T-helper 1 cell treated with Interleukin-12 subunit alpha and Interleukin-12 subunit beta and Interleukin-4 antibody, amounts not matched to agents 30 ng/mL and 1 ng/mL, for 36 hours (primary cell): ENCODE measurements at places on chromosomes 7 and 10. TPM values are rescaled to one million over a fixed set of nuclear protein-coding genes. Genes with fewer than 3 reads are reported as not detected.

Gene SPDYE8
- total RNA-seq, result not detected in 2 replicates

Gene NAT16
- total RNA-seq, result not detected in 2 replicates

Gene C10orf105
- total RNA-seq, result 0.29 and 0.42 TPM in 2 replicates

Gene COBL
- not detected in 2 replicates for total RNA-seq

Gene RARRES2
- not detected in 2 replicates for total RNA-seq

Gene LRRC17
- 0.20 TPM in 1 of 2 replicates, not detected in the other for total RNA-seq

Gene MMP21
- 0.24 and 0.27 TPM in 2 replicates for total RNA-seq

Gene CRTAC1
- not detected in 2 replicates for total RNA-seq

Gene RBM20
- 0.02 and 0.27 TPM in 2 replicates for total RNA-seq

Gene PNLIPRP3
- total RNA-seq, result not detected in 2 replicates

Gene RTKN2
- total RNA-seq, result 7.2 and 7.8 TPM in 2 replicates

Gene ECHDC3
- 0.17 and 0.49 TPM in 2 replicates for total RNA-seq

Gene PNPLA8
- 18.9 and 19.9 TPM in 2 replicates for total RNA-seq

Gene FAM25G
- total RNA-seq, result not detected in 2 replicates

Gene SKIDA1
- total RNA-seq, result 0.05 TPM in 1 of 2 replicates, not detected in the other

Gene MYH16
- not detected in 2 replicates for total RNA-seq

Gene HOGA1
- total RNA-seq, result not detected in 2 replicates

Gene CALHM1
- total RNA-seq, result 0.17 and 0.25 TPM in 2 replicates

Gene TAS2R39
- not detected in 2 replicates for total RNA-seq

Gene FAM241B
- total RNA-seq, result 9.9 and 10.0 TPM in 2 replicates

Gene GJD4
- total RNA-seq, result not detected in 2 replicates

Gene VGF
- total RNA-seq, result 0.20 and 0.37 TPM in 2 replicates

Gene TRIM50
- not detected in 2 replicates for total RNA-seq

Gene METTL27
- total RNA-seq, result 1.7 and 2.1 TPM in 2 replicates

Gene TMEM225B
- 1.4 and 1.6 TPM in 2 replicates for total RNA-seq

Gene TRPV6
- total RNA-seq, result not detected in 2 replicates

Gene ZNF3
- total RNA-seq, result 28.0 and 28.3 TPM in 2 replicates

Gene OPN4
- total RNA-seq, result not detected in 2 replicates

Gene VWC2
- not detected in 2 replicates for total RNA-seq

Gene RBP4
- not detected in 2 replicates for total RNA-seq
